H7 (cell line): ENCODE measurements at places on chromosomes 1 and 21.

DNA sequence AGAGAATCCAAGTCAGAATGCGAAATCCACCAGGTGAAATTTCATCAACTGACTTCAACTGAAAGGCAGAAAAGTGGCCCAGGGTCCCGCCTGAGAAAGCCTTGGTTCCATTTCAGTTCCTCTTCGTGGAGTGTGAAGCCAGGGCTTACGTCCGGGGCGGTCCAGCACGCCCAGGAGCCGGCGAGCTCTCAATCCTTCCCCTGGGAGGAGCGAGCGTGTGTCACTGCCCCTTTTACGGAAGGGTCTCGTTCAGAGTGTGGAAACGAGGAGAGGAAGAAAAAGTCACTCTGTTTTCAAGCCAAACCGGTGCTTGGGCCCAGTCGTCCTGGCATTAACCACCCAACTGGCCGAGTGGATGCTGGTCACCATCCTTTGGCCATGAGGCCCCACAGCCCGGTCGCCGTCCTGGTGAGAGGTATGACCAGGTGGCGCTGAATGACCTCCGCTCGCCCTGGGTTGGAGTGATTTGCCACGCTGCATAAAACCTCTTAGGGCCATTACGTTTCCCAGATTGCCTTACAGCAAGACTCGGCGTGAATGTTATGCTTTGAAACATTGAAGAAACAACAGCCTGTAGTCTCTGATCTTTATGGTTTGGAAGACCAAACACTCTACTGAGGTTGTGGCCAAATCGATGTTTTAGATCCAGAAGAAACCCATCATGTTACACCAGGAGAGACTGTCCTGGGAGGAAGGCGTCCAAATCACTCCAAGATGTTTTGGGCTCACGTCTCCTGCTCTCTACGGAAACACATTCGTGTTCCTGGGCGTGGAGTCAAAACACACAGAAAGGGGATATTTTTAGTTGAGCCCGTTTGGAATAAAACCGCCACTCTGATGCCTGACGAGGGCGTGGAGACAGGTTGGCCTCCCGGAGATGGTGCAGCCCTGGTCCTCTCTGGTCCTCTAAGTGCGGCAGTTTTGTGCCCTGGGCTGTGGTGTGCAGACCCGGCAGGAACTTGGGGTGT, 93.6 kb upstream of the ACTRT2 start:
- no peak for DNase-seq

DNA sequence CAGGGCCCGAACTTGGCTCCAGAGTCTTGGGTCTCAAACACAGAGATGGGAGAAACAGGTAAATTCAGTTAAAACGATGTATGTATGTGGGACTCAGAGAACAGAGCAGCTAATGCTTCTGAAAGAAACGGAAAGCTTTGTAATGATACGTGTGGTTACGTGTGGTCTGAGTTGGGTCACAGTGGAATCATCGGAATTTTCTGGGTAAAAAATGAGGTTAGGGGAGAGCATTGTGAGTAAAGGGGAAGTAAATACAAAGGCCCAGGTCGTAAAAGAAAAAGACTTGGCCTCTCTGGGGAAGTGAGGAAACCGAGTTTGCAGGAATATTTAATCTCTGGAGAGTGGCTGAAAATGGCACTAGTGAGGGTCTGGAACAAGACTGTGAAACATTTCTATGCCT, 8.3 kb downstream of the NHLH2 start:
- DNase-seq: no peak

GRCh38 chr1:10646347-10646861, 150.0 kb downstream of the CASZ1 start:
- no peak for DNase-seq

DNA sequence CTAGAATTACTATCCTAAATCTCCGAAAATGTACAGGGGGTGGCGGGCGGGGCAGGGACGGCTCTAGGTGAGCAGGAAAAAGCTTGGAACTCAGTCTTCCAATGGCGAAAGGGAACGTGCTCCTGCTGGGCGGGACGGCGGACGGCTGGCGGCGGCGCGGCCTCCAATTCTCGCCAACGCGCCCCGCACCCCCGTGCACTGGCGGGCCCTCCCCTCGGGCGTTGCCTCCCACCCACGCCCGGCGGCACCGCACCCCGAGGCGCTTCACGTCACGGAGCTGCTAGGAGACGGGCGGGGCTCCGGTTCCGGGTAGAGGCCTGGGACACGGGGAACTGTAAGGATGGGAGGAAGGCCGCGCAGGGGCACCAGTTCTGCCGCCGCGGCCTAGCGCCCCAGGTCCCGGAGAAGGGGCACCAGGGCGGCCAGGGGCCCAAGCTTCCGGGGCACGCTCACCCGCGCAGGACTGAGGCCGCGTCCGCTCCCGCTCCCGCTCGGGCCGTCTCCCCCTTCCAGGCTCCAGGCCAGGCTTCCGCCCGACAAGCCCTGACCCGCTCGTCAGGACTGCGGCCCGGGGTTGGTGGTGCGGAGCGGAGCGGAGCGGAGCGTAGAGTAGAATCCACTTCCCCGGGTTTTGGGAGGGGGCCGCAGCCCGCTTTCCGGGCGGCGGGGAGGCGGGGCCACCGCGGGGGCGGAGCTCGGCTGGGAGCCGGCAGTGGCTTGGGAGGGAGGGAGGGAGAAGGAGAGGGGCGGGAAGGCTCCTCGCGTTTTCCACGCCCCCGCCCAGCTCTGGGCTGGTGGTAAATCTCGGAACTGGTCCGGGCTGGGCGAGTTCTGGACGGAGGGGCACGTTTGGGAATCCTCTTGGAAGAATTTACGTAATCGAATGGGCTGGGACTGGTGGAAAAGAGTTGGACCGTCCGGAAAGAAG, at the start of gene DDX59:
Gene DDX59, minus strand, starts transcription at position 594 of the 928 bp plus-strand sequence. CDS start 3,167 bp downstream, outside the sequence.
- DNase-seq: peak; percentile 98

GRCh38 chr1:184992271-184992670, 18.0 kb upstream of the NIBAN1 start:
- no peak for DNase-seq

- no peak for DNase-seq
Measured at GRCh38 chr21:44854664-44855446, 18.6 kb downstream of the PTTG1IP start.

DNA sequence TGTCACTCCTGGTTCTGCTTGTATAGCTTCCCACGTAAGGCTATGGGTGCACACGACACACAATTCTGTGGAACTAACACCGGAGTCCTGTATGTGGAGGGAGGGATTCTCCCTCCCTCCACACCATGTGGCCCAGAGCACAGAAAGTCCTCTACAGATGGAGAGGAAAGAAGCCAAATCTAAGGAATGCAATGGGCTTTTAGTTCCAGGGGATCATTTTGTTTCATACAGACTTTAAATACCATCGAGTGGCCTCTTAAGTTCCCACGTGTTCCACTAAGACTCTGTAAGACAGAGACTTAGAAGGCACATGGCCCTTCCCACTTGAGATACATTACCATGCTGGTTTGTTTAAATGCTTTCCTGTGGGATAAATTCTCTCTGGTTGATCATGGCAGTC, 156.0 kb downstream of the TGFB2 start:
- DNase-seq: no peak
